Foreskin keratinocyte (primary cell): ENCODE measurements at places on chromosomes 3 and 15. TPM values are rescaled to one million over a fixed set of nuclear protein-coding genes. Genes with fewer than 3 reads are reported as not detected.

ITPKA gene
- total RNA-seq: 0.44 and 0.71 TPM in 2 replicates

ATP13A4 gene
- not detected in 2 replicates for total RNA-seq

EPHA3 gene
- total RNA-seq: 0.04 TPM in 1 of 2 replicates, not detected in the other

P4HTM gene
- 2.2 and 3.0 TPM in 2 replicates for total RNA-seq

PLCH1 gene
- total RNA-seq: 0.10 and 0.14 TPM in 2 replicates

TIMP4 gene
- 0.14 TPM in 1 of 2 replicates, not detected in the other for total RNA-seq

TRH gene
- not detected in 2 replicates for total RNA-seq

PPIB gene
- 684 and 685 TPM in 2 replicates for total RNA-seq

PDHB gene
- total RNA-seq: 69.0 and 72.7 TPM in 2 replicates

CHAC1 gene
- total RNA-seq: 14.4 and 18.5 TPM in 2 replicates

GOLGA6L7 gene
- total RNA-seq: not detected in 2 replicates

KNG1 gene
- total RNA-seq: not detected in 2 replicates

CASR gene
- total RNA-seq: not detected in 2 replicates

ACAN gene
- total RNA-seq: not detected in 2 replicates

A4GNT gene
- total RNA-seq: not detected in 2 replicates

SAMMSON gene
- not detected in 2 replicates for total RNA-seq

GOLGA8M gene
- not detected in 2 replicates for total RNA-seq

SLC27A2 gene
- total RNA-seq: 0.07 and 0.11 TPM in 2 replicates

TTLL13 gene
- total RNA-seq: 0.07 TPM in 1 of 2 replicates, not detected in the other

MEIS2 gene
- 12.6 and 14.9 TPM in 2 replicates for total RNA-seq

GATM gene
- 0.20 and 0.32 TPM in 2 replicates for total RNA-seq

CTSH gene
- total RNA-seq: 5.9 and 9.1 TPM in 2 replicates

VILL gene
- 3.7 and 3.8 TPM in 2 replicates for total RNA-seq

NCBP2 gene
- 59.5 and 64.7 TPM in 2 replicates for total RNA-seq

SLC15A2 gene
- 1.0 and 1.5 TPM in 2 replicates for total RNA-seq

INSYN1 gene
- 0.24 and 0.35 TPM in 2 replicates for total RNA-seq

VWA5B2 gene
- not detected in 2 replicates for total RNA-seq

TRPM7 gene
- total RNA-seq: 30.4 and 32.8 TPM in 2 replicates

PARP14 gene
- total RNA-seq: 60.9 and 66.7 TPM in 2 replicates
